T-helper 17 cell (primary cell): ENCODE measurements at places on chromosomes 11 and 22. TPM values are rescaled to one million over a fixed set of nuclear protein-coding genes. Genes with fewer than 3 reads are reported as not detected.

MLC1 gene
- 1.3 TPM for total RNA-seq

OR5B17 gene
- not detected for total RNA-seq

GAB4 gene
- total RNA-seq: not detected

ANKK1 gene
- total RNA-seq: 2.0 TPM

PATE1 gene
- total RNA-seq: not detected

FAM227A gene
- total RNA-seq: 0.77 TPM

TBC1D10A gene
- total RNA-seq: 46.9 TPM

STARD10 gene
- total RNA-seq: 12.9 TPM

CABP7 gene
- 0.39 TPM for total RNA-seq

CCDC73 gene
- total RNA-seq: not detected

MRGPRX3 gene
- not detected for total RNA-seq

CASP4 gene
- total RNA-seq: 97.2 TPM

OR5A1 gene
- total RNA-seq: not detected

CYTH4 gene
- total RNA-seq: 89.5 TPM

SLC43A1 gene
- 8.0 TPM for total RNA-seq

PSMA1 gene
- 140 TPM for total RNA-seq

MS4A15 gene
- not detected for total RNA-seq

ZPR1 gene
- total RNA-seq: 107 TPM

OR51A7 gene
- total RNA-seq: not detected

TRMU gene
- 47.5 TPM for total RNA-seq

P4HA3 gene
- total RNA-seq: not detected

FHIP1B gene
- 33.8 TPM for total RNA-seq

RASSF7 gene
- 24.6 TPM for total RNA-seq

RFPL3 gene
- total RNA-seq: not detected

CTSW gene
- total RNA-seq: 19.7 TPM

SULT4A1 gene
- not detected for total RNA-seq

F2 gene
- not detected for total RNA-seq

OR2AT4 gene
- total RNA-seq: not detected

CNTF gene
- total RNA-seq: 4.3 TPM

STK33 gene
- total RNA-seq: 0.62 TPM

LRRC74B gene
- 0.10 TPM for total RNA-seq

TMEM191C gene
- total RNA-seq: 3.4 TPM

GAS2 gene
- 3.1 TPM for total RNA-seq

RNF26 gene
- total RNA-seq: 15.3 TPM

SGSM1 gene
- 3.0 TPM for total RNA-seq

VPREB1 gene
- not detected for total RNA-seq

TBRG1 gene
- total RNA-seq: 55.5 TPM

RANGAP1 gene
- 142 TPM for total RNA-seq

TSPAN18 gene
- total RNA-seq: 93.2 TPM

KDELR3 gene
- not detected for total RNA-seq
